Stimulated activated CD8-positive, alpha-beta memory T cell treated with anti-CD3 and anti-CD28 coated beads, Interleukin-15, amount 100 ng/mL, for 24 hours (primary cell): ENCODE measurements at places on chromosomes 4 and X.

GRCh38 chr4:54099748-54100574, at the start of gene GSX2:
GSX2 (plus strand) TSS chr4:54100163; CDS start chr4:54100345, 182 bp downstream.
- DNase-seq: no peak

- DNase-seq: no peak
These were observed 78.1 kb downstream of the GPAT3 start for GRCh38 chr4:83613994-83614393.

DNA sequence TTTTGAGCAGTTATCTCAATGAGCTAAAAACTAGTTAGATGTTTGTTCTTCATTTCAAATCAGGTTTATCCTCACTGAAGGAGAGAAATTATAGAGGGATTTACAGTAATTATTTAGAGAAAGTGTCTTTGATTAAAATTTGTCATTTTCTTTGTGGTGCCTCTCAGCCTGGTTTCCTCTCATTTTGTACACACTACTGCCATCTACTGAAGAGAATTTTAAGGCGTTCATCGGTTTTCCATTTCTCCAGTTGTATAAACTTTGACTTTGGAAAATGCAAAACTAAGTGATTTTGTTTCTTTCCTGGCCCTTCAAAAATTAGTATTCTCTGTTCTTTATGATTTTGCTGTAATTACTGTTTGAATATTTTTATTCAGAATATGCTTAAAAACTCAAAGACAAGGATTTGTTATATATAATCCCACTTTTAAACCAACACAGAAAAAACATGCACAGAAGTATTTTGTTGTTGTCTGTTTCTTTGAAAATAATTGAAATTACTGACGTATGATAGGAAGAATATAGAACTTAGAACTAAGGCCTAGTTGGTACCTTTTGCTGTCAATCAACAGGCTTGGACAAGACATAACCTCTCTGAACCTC, 34.4 kb upstream of the ANXA3 start:
- DNase-seq: no peak

DNA sequence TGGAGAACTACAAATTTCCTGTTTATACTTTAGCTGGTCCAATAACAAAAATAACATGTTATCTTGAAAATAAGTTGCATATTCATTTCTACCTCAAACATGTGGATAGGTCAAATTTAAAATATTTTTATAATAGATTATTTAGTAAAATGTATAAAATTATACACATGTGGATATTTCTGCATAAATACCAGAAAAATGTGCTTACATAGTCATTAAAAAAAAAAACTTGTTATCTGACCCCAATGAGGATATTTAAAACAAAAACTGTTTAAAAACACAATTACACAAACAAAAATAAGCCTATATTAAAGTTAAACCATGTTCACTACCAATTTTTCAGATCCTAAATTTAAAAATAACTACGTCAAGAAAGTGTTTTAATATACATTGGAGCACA, 28.1 kb downstream of the FBXO8 start:
- no peak for DNase-seq

GRCh38 chr4:48851651-48852050, 20.8 kb downstream of the OCIAD1 start:
- DNase-seq: no peak

DNA sequence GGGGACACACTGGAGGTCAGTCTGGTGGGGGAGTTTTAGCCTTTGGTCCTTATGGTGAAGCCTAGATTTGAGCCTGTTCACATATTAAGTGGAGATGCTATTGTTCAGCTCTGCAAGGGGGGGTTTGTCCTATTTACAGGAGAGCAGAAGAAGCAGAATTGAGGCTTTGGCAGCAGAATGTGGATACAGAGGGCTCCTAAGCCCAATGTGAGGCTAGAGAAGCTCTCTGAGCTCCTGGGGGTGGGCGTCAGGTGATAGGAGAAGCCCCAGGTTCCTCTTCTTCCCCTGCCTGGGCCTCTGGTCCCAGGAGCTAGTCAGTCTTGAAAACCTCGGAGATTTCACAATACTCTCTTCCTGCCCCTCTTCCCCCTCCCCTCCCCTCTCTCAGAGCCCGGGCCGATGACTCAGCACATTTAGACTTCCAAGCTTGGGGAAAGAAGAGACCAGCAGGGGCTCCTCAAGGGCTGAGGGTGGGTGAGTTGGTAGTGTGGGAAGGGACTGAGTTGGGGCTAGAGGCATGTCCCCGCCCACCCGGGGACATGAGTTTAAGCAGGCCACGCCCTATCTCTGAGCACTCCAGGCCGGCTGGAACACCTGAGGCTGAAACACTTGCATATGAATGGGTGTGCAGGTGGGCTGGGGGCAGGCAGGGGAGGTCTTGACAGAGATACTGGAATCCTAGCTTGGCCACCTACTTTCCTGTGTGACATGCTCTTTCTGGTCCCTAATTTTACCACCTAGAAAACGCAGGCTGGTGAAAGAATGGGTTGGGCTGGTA, 3.4 kb downstream of the TFE3 start:
- no peak for DNase-seq

DNA sequence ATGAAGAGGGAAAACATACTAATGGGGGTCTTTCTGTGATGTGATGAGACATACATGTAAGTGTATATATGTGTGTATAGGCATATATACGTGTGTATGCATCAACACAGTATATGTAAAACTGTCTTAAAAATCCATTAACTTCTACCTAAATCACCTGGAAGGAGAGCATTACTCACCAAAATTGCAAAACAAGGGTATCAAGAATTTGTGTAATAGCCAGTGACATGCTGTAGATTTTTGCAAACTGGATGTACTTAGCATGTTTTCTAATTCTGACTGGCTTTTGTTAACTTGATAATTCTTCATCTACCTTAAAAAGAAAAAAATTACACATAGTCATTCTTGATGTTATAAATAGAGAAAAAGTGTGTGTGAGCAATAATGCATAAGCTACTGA, 104.7 kb downstream of the PRRG1 start:
- DNase-seq: no peak

- DNase-seq: no peak
These were observed 7.5 kb downstream of the PLXNA3 start for GRCh38 chrX:154465601-154466000.

- no peak for DNase-seq
These were observed 11.5 kb downstream of the RAB9A start for GRCh38 chrX:13700380-13700779.

- DNase-seq: no peak
These were observed 135.1 kb downstream of the IRS4 start for GRCh38 chrX:108601276-108601675.

GRCh38 chrX:54695816-54696487, 102.1 kb downstream of the ITIH6 start:
- DNase-seq: no peak

DNA sequence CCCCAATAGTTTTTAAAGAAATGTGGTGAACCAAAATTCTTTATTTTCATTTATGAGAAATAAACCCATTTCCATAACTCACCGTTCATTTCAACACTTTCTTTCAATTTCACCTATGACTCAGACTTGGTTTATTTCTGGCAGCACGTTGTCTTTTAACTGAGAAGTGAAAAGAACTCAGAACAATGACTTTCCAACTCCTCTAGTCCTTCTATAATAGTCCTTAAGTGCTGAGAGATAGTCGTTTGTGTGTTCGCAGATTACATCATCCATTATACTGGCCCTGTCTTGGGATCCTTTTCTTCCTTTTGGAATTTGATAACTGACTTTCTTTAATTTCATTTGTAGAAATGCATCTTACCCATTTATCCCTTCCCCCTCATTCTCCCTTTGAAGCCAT, 113.6 kb downstream of the GLUD2 start:
- DNase-seq: no peak

GRCh38 chr4:177367336-177367735, 57.7 kb downstream of the NEIL3 start:
- DNase-seq: no peak

DNA sequence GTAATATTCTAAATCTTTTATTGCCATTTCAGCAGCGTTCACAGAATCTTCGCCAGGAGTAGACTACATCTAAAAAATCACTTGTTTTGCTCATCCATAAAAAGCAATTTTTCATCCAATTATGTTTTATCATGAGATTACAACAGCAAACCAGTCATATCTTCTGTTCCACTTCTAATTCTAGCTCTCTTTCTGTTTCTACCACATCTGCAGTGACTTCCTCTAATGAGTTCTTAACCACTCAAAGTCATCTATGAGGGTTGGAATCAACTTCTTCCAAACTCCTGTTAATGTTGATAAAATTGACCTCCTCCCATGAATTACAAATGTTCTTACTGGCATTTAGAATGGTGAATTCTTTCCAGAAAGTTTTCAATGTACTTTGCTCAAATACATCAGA, 174.4 kb upstream of the BRWD3 start:
- no peak for DNase-seq

DNA sequence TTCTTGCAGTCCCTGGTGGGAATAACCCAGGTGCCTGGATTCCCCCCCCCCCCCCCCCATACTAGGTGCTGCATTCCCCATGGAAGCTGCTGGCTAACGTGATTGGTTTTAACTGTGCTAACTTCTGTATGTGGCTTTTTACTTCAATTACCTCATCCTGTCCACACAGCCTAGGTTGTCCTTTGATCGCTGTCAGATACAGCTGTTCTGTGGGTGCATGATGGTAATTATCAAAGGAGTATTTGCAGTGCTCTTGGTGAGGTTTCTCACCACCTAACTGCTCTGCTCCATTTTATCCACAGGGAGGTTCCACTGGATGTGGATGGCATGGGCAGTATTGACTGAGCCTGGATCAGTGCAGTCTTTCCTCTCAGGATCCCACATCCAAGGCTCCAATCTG, 93.0 kb downstream of the ZNF518B start:
- DNase-seq: no peak

DNA sequence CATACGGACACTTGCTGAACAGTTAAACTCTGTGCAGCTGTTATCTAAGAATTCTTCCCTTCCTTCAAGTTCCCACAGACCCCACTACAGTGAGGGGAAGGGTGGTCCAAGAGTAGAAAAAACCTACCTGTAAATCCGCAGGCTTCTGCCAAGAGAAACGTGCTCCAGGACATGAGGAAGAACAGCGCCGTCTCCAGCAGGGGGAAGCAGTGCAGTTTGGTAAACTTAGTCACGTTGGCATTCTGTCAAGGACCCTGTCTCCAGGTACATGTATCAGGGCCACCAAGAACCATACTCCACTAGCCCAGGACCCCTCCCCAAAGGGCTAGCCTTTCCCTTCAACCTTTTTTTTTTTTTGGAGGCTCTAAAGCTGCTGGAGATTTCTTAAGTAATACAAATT, 79.9 kb downstream of the CHST7 start:
- DNase-seq: no peak

GRCh38 chrX:15016051-15016450, 142.8 kb downstream of the MOSPD2 start:
- DNase-seq: no peak

DNA sequence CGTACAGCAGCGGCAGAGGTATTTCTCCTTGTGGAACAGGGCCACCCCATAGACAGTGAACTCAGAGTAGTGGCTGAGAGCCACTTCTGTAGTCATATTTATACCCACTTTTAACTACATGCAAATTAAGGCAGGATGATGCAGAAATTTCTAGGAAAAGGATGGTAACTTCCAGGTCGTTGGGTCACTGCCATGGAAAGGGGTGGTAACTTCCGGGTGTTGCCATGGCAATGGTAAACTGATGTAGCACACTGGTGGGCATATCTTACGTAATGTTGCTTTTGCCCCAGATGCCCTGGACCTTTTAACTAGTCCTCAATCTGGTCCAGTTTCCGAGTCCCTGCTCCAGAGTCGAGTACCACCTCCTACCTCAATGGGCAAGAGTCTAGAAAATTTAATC, 154.8 kb upstream of the AGA start:
- DNase-seq: no peak

DNA sequence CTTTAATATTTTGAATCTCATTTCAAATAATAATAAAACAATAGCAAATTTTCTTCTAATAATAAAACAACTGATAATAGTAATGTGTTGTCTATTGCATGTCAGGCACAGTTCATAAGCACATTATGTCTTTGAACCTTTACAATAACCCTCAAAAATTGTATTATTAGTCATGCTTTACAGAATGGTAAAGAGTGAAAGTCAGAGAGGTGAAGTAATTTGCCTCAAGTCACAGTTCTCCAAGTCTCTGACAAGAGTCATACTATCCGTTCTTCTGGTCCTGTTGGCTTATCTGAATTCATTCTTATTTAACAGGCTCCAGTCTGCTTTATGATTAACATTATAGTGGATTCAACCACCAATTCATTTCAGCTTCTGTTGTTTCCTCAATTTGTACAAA, 313.0 kb downstream of the AFF2 start:
- DNase-seq: no peak

- DNase-seq: no peak
These were observed 96.6 kb upstream of the GUCY1A1 start for GRCh38 chr4:155569960-155570515.

DNA sequence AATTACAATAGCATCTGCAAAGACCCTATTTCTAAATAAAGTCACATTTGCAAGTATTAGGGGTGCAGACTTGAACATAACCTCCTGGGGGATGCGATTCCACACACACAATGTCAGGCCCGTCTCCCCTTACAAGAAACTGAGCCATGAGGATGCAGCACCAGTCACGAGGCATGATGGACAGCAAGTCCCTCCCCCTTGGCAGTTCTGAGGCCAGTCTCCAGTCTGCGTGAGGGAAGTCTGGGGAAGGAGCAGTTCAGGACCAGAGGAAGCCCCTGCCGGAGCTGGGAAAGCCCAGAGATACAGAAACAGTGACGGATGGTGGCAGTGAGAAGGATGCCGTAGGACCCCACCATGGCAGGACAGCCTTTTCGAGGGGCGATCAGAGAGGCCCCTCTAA, 9.4 kb downstream of the FAM53A start:
- no peak for DNase-seq

DNA sequence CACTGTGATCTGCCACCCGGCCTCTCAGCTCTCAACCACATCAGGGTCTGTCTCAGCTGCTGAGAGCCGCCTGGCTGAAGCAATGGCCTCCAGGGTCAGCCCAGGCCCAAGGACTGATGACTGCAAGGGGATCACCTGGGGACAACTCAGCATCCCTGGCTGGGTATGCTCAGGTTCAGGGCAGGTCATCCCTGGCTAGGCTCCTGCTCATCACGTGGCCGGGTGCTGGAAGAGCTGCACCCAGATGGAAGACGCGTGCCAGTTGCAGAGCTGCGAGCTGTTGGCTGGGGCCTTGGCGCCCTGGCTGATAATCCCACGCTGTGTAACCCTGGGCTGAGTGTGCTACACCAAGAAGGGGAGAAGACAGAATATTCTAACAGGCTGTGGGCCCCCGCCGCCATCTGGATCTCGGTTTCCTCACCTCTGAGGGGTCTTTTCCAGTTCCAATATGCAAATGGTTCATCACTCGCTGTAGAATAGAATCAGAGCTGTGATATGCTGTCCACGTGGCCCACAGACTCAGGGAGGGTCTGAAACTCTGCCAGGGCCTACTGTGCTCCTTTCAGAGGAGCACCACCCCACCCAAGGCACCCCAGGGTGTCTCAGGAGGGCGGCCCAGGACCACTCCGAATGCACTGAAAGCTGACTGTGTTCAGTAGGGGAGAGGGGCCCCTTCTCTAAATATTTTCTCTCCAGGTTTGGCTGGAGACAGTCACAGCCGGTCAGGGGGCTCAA, 338.8 kb downstream of the BCOR start:
- no peak for DNase-seq

DNA sequence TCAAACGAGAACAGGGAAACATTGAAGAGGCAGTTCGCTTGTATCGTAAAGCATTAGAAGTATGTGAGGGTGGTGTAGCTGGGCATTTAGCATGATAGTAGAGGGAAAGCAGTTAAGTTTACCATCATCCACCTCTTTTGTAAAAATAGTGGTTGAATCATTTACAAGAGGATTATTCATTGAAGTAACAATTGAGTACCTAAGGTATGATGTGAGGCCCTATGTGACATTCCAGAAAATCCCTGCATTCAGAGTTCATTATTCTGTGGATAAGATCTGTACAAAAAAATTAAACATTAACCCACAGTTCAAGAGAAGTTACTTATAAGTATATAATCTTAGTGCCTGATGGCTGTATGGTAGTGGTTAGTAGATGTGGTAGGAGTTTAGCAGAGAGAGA, 22.2 kb upstream of the GCNA start:
- no peak for DNase-seq
